ENCODE measurements at places on chromosomes 7 and 10.

GRCh38 chr7:163298-163695 is 29.1 kb upstream of the FAM20C start:
- no peak for DNase-seq

DNA sequence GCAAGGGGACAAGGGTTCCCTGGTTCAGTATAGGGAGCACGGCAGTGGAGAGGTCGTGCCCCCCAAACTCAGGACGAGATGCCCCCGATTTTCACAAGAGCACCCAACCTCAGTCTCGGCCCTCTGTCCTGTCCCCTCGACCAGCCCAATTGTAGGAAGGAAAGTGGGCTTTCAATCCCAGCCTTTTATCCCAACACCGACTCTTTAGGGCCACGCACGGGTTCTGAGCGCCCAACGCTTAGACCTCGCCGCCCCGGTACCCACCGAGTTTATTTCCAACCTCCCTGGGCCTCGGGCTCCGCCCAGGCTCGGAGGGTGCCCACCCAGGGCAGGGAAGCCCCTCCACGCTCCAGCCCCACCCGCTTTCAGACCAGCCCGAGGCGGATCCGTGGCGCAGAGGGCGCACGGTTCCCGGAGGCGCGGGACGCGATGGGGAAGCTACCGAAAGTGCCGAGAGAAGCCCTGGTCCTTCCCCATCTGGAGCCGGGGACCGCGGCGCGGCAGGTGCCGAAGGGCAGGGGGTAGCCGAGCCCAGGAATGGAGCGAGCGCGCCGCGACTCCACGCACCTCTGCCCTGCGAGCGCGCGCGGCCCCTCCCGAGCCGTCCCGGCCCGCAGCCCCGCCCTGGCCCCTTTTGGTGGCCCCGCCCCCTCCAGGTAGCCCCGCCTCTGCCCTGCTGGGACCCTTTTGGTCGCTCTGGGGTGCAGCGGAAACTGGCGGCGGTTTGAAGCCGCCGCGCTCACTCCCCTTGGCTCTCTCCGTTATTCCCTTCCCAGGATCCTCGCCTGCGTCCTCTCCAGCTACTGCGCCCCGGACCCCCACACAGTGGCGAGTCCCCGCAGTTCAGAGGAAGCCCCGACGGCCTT is 20.4 kb downstream of the GRID2IP start:
- no peak for DNase-seq

- no peak for DNase-seq
Observed at GRCh38 chr7:154231732-154232131, 179.5 kb downstream of the DPP6 start.

GRCh38 chr10:87927091-87927490 is 63.7 kb downstream of the PTEN start:
- no peak for DNase-seq

DNA sequence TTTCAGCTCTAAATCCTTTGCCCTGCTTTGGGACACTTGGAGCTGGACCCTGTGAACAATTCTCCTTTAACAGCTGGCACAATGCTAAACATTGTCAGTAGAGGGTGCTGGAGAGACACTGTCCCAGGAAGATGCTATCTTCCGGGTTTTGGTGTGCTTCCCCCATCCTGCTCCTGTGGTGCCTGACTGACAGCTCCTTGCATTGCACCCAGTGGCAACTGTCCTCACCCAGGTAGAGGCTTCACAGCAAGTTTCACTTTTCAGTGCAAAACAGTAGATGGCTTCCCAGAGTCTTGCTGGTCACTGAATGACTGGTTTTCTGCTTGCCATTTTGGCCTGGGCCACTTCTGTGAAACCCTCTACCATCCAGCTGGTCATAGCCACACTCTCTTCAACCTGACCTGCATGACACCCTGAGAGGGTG is 77.3 kb downstream of the CDC14C start:
- no peak for DNase-seq

- no peak for DNase-seq
Observed at GRCh38 chr7:157400171-157400860, 63.5 kb downstream of the DNAJB6 start.

GRCh38 chr10:110034596-110034995 is 26.8 kb downstream of the ADD3 start:
- no peak for DNase-seq

DNA sequence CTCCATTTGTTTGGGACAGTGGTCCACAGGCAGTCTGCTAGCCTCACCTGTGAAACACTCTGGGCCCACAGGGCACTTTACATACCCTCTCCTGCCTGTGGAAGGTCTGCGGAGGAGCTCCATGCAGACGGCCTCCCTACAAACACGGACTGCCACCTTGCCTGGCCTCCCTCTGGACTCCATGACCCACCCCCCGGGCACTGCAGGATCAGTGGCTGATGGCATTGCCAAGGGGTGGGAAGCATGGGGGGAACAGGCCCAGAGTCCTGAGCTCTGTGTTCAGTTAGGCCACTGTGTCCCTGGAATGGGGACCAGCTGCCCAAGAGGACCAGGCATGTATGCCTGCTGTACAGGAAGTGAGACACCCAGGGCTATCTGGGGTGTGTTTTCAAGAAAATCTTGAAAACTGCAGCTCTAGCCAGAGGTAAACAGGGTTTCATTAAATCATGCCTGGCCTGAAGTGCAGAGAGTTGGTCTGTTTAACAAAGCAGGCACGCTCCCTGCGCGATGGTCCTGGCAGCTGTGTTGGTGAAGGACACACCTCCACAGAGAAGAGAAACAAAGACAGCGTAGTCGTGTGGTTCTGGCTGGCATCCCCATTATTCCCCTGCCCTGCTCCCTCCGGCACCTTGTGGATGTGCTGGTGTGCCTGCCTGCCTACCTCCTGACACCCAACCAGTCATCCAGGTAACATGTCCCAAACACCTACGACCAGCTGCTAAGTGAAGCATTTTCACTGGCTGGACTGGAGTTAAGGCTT is 470.8 kb upstream of the ZMIZ1 start:
- DNase-seq: no peak

GRCh38 chr7:79293655-79294142 is 159.8 kb downstream of the MAGI2 start:
- DNase-seq: no peak

DNA sequence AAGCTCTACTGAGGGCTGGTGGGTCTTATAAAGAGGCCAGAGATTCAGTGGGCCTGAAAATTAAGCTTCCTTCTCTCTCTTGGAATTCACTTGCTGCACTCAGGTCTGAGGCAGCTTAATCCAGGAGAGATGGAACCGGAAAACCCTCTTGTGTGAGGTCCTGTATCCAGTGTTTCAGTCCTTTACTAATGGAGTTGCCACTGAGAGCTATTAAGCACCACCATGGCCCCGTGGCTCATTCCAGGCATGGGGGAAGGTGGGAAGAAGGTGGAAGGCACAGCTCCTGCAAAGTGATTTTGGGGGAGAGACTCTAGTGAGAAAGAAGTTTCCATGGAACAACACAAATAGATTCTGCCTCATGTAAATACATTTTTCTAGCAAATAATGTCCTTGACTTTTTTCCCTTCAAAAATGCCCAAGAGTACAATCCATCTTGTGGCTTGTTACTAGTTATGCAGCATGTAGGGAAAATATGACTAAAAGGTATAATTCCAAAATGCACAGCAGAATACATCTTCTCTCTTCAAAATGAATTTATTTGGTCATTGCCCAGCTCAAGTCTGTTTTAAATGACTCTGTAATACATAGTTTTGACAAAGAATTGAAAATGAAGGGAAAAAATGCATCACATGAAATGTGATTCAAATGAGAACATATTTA is 46.7 kb upstream of the FOXI2 start:
- DNase-seq: no peak

- no peak for DNase-seq
Observed at GRCh38 chr7:80624763-80625162, 13.7 kb upstream of the CD36 start.

Data from KG1 (cell line).